Activated CD8-positive, alpha-beta memory T cell treated with anti-CD3 and anti-CD28 coated beads for 48 hours (primary cell): ENCODE measurements at places on chromosomes 3 and 15.

DNA sequence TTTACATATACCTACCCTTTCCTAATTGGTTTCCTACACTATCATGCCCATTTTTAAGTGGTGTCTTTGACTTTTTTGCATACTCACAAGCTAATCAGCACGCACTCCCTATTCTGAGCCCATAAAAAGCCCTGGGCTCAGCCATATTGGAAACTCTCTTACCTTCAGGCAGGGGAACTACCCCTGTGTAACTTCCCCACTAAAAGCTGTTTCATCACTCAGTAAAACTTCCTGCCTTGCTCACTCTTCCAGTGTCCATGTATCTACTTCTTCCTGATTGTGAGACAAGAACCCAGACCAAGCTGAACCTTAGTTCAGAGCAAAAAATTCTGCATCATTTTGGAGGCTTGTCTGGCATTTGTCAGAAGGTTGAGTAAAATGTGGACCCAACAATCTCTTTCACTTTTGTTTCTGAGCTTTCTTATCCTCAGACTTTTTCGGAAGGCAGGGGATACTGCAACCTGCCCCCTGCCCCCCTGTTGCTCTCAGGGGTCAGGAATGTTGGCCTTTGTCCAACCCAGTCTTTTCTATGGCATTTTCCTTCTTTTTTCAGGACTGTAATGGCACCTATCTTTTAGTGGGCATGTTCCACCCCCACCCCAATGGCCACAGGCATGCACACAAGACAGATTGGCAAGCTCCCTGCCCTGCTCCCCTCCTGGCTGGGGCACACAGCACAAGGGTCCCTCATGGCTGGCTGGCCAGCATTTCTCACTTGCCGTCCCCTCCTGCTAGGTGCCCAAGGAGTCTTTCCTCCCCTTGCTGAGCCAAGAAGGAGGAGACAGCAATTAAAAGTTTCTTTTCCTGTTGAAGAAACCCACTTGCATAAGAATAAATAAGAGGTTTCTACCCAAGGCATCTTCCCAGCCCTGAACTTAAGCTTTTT, 26.3 kb upstream of the TMEM45A start:
- DNase-seq: no peak

- DNase-seq: no peak
Observed at GRCh38 chr3:42732829-42733459, 30.3 kb upstream of the HHATL start.

DNA sequence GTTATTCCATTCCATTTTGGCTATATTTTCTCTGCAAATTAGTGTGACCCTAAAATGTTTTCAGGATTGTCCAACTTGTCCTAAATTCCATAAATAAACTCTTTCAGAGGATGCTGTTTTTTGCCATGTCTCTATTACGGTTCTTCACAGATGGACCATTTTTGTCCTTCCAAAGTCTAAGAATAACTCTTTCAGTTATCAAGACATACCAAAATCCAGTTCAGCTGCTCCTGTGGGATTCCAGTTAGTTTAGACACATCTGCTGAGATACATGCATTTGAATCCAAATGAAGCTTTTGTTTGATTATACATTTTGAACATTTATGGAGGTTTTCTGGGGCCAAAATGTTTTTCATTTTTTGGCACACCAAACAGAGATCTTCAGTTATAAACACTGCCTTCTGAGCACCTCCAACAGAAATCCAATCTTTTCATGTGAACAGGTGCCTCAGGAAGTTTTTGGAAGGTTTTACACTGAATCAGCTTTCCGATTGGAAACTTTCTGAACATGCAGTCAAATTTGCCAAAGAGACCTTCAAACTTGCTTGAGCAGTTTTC, 80.7 kb downstream of the TIGIT start:
- DNase-seq: no peak

DNA sequence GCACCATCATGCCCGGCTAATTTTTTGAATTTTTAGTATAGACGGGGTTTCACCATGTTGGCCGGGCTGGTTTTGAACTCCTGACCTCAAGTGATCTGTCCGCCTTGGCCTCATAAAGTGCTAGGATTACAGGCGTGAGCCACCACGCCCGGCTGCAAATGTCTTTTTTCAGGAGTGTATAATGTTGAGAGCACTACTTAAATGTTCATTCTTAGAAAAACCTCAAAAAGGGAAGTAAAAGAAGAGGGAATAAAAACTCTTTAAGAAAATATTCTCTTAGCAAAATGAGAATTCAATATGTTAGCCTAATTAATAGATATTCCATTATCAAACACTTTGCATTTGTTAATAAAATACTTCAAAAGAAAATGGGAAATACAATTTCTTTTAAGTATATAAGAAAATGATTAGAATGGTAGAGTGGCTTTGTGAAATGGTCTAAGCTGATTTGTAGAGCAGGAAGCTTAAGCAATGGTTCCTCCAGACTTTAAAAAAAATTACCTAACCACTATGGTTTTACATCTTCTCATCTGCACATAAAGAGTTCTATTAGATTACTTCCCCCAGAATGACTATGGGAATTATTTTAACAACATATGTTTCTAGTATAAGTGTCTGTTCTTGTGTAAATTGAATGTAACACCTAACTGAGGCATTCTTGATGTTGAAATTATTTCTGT, 226.7 kb upstream of the ALCAM start:
- no peak for DNase-seq

DNA sequence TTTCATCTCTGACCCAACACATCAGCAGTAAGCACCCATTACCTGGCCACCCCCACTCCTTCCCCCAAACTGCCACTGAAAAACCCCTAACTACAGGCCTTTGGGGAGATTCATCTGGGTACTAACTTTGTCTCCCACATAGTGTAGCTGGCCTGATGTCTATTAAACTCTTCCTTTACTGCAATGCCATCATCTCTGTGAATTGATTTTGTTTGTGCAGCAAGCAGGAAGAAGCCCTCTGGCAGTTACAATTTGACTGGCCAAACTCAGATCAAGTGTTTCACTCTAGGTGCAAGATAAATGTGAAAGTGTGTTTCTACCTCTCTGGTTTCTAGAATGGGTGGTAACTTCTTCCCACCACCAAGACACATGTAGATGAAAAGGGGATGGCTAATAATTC, 26.7 kb upstream of the OR5K4 start:
- DNase-seq: no peak

- DNase-seq: no peak
Observed at GRCh38 chr3:194367992-194368841, 1.3 kb downstream of the LRRC15 start.

- no peak for DNase-seq
Observed at GRCh38 chr15:78389322-78389721, 48.7 kb upstream of the IREB2 start.

GRCh38 chr3:168895419-168895818, 768.1 kb downstream of the MECOM start:
- no peak for DNase-seq

DNA sequence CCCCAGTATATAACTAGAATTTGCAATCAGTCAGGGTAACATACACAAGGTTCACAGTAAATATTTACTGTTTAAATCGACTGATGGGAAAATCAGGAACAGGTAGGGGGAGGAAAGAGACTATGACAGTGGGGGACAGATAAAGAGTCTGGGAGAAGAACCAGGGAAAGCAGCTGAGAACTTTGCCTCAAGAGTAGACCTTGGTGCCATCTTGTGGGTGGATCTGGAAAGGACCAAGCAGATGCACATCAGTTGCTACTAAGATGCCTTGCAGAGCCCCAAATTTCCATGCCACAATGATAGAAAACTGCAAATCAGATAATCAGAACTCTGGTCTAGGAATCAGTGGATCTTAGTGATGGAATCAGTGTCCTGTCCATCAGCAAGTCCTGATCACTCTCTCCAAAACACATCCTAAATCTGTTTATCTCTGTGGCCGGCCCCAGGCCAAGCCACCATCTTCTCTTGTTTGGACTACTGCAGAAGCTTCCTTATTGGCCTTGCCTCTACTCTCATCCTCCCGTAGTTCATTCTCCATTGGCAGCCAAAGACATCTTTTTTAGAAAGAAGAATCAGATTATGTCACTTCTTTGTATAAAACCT, 62.7 kb downstream of the PDE8A start:
- no peak for DNase-seq

GRCh38 chr3:82137050-82137449, 375.6 kb upstream of the GBE1 start:
- no peak for DNase-seq

GRCh38 chr3:127486321-127486944, 104.1 kb downstream of the TPRA1 start:
- no peak for DNase-seq

GRCh38 chr3:185200639-185201038, 47.8 kb upstream of the C3orf70 start:
- DNase-seq: no peak

DNA sequence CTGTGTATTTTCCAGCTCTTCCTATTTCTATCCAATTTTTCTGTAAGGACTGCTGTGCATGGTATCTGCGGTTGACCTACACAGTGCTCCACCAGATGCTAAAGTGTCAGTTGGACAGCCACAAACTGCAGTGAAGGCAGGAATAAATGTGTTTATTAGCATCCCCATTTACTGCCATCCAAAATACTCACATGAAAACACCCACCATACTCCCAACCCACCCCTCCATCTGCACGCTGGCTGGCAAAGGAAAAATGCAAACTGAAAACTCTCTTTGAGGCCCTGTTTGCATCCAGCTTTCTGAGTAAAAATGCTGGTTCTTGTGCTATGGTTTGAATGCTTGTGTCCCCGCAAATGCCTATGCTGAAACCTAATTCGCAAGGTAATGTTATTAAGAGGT, 515.5 kb downstream of the ZNF385D start:
- no peak for DNase-seq

GRCh38 chr3:21747376-21747775, 3.6 kb downstream of the ZNF385D start:
- DNase-seq: no peak

GRCh38 chr3:146747051-146747450, 141.9 kb upstream of the PLSCR5 start:
- DNase-seq: no peak

DNA sequence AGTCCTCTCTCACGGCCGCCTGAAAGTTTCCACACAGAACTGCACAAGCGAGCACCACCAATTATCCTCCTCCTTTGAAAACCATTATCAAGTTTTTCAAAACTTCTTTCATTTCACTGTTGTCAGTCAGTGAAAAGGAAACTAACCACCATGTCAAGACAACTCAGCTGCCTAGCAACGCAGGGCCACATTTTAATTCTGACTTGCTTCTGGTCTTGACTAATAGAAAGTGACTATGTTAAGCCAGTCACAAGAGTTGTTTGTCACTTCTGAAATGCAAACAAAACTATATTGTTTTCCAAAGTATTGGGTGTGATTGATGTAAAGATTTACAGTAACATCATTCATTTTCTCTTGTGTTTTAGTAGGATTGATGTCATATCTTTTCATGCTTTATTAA, 612.8 kb upstream of the AGTR1 start:
- DNase-seq: no peak

DNA sequence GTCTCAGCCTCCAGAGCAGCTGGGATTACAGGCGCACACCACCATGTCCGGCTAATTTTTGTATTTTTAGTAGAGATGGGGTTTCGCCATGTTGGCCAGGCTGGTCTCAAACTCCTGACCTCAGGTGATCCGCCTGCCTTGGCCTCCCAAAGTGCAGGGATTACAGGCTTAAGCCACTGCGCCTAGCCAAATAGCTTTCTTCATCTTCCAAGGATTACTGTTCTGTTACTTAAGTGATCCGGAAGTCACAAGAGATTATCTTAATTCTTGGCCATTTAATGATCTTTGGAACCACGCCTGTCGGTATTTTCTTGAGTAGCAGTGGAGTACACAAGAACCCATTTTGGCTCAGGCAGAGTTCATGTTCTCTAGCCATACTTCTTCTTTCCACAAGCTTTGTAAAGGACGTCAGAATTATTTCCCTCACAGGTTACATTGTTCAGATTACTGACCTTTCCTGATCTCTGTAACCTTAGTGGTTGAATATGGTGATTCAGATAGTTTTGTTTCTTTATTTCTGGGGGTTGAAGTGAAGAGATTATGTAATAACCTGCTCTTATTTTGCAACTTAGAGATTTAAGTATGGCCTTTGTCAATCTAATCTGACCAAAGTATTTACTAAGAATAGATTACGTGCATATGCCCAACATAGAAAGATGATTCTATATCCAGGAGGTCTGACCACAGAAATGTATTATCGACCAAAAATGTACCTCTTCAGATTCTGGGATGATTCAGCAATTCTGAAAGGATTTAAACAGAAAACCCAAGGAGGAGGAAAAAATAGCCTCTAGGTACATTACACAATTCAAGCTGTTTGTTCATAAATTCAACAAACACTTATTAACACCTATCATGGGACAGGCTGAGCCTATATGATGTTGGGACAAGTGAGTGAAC, 132.2 kb downstream of the GREM1 start:
- DNase-seq: no peak

DNA sequence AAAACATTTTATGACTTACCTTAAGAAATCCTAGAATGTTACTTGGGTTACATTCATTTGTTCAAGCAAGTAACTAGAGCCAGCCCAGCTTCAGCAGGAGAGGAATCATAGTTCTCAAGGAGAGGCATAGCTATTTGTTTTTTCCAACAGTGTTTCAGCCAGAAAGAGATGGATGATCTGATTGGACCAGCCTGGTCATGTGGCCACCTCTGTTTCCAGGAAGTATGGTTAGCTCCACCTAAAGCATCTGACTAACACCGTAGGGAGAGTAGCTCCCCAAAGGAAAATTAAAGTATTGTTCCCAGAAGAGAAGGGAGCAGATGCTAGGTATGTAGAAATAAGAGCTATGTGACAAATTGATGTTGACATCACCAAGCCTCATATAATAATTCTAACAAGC, 417.1 kb downstream of the TAFA4 start:
- DNase-seq: no peak

GRCh38 chr3:58334013-58334321, 1.3 kb downstream of the PXK start:
- no peak for DNase-seq

- no peak for DNase-seq
Observed at GRCh38 chr15:90957031-90957790, 2.5 kb downstream of the RCCD1 start.

DNA sequence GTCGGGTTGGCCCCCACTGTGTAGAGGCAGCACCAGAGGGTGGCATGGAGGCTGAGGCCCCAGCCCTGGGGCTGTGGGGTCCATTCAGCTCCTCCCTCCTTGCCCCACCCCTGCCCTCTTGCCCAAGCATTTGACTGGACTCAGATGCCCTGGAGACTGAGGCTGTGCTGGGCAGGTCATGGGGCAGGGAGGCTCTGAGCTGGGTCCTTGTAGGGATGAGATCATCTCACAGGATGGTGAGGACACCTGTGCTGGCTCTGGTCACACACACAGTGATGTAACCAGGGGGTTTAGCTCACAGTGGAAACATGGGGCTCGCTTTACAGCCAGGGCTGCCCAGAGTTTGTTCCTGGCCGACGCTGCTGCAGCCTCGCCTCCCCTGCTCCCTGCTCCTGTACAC, 17.8 kb downstream of the ALPK3 start:
- no peak for DNase-seq

GRCh38 chr3:9986230-9986725, 363 bp downstream of the EMC3 start:
- no peak for DNase-seq

GRCh38 chr15:65576664-65577063, 34.3 kb downstream of the INTS14 start:
- DNase-seq: no peak

- DNase-seq: no peak
Observed at GRCh38 chr15:90512981-90513380, 16.7 kb upstream of the CRTC3 start.
